ENCODE measurements at places on chromosomes 5 and 9. TPM values are rescaled to one million over a fixed set of nuclear protein-coding genes. Genes with fewer than 3 reads are reported as not detected.

Gene CCL21
- total RNA-seq: not detected

Gene WDR41
- 33.0 TPM for total RNA-seq

Gene PCDHB5
- total RNA-seq: not detected

Gene NTRK2
- total RNA-seq: 0.10 TPM

Gene SHOC1
- not detected for total RNA-seq

Gene C9orf50
- not detected for total RNA-seq

GRCh38 chr5:142609142-142609541 is 76.7 kb downstream of the FGF1 start:
- no peaks in the 10 kb centered on the region for H3K36me3 ChIP-seq
- DNase-seq: no peak
- H3K27me3 ChIP-seq: peaks cover 26% of the 10 kb centered on the region

DNA sequence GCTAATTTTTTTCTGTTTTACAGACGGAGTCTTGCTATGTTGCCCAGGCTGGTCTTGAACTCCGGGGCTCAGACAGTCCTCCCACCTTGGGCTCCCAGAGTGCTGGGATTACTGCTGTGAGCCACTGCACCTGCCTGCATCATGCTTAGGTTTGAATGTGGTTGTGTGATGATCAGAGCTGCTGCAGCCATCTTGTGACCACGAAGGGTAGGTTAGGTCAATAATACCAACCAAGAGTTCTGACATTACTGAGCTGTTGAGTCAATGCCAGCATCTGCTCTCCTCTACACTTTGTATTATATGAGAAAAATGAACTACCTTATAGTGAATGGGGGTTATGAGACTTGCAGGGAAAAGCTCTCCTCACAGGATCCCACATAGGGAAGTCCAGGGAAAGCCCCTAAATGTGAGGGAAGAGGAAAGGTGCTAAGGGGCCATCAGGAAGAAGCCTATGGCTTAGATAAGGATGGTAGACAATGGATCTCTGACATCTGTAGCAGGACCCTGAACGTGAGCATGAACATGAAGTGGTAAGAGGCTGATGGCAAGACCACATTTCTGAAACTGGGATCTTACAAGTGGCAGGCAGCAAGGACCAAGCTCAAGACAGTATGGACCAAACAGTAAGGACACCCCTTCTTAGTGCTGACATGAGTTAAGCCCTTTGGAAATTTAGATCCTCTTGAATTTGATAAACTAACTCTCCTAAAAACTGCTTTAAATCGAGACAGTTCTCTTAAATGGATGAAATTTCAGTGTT is 75.7 kb upstream of the ZNF169 start:
- peaks cover 38% of the 10 kb centered on the region for H3K36me3 ChIP-seq
- H3K27me3 ChIP-seq: no peaks in the 10 kb centered on the region
- H3K4me3 ChIP-seq: no peak overlapping the region
- H3K4me1 ChIP-seq: peaks cover 39% of the 10 kb centered on the region
- DNase-seq: no peak

DNA sequence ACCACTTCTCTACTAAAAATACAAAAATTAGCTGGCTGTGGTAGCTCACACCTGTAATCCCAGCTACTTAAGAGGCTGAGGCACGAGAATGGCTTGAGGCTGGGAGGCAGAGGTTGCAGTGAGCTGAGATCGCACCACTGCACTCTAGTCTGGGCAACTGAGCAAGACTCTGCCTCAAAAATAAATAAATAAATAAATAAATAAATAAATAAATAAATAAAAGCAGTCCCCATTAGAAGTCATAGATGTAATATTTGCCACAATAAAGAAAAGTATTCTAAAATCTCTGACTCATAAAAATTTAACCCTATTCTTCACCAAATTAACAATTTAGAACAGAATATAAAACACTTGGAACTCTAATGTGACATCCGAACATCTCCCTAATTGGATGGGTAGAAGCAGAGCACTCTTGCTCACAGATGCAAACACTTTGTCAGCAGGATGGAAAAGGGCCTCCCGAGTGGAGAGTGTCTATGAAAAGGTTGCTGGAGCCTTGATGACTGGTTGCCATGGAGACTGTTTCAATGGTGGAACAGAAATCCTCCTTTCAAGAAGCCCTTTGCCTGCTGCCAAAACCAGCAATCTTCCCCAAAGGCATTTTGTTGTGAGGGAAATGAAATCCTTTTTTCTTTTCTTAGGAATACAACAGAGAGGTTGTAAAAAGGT is 38.9 kb upstream of the TRAF1 start:
- no peaks in the 10 kb centered on the region for H3K4me1 ChIP-seq
- H3K27me3 ChIP-seq: no peaks in the 10 kb centered on the region
- DNase-seq: no peak
- H3K36me3 ChIP-seq: peaks cover 21% of the 10 kb centered on the region

DNA sequence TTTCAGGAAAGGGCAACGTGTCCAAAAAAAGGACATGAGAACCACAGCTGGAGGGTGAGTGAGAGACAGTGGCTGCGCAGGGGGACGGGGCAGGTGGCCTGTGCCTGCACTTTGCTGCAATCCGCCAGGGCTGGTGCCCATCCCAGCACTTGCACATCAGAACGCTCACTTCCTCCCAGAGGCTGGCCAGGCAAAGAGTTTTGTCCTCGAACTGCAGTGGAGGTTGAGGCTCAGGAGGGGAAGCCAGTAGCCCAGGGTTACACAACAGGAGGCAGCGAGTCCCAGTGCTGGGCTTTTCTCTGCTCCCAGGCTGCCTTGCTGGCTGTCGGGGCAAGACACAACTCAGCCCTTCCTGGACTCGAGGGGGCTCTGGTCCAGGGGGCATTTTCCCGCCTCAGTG is 33.1 kb downstream of the CRB2 start:
- H3K27ac ChIP-seq: no peak overlapping the region
- H3K27me3 ChIP-seq: no peaks in the 10 kb centered on the region
- H3K36me3 ChIP-seq: no peaks in the 10 kb centered on the region
- no peak for DNase-seq
- H3K4me3 ChIP-seq: no peak overlapping the region

GRCh38 chr5:127555826-127556225 is 38.4 kb downstream of the PRRC1 start:
- DNase-seq: no peak
- no peak overlapping the region for H3K27ac ChIP-seq
- H3K27me3 ChIP-seq: no peaks in the 10 kb centered on the region
- H3K4me3 ChIP-seq: no peak overlapping the region
- H3K36me3 ChIP-seq: peaks cover 31% of the 10 kb centered on the region

GRCh38 chr5:160398806-160399205 is 1.0 kb downstream of the FAM200C start:
- no peak overlapping the region for H3K27ac ChIP-seq
- H3K36me3 ChIP-seq: peaks cover 29% of the 10 kb centered on the region
- no peak for DNase-seq

DNA sequence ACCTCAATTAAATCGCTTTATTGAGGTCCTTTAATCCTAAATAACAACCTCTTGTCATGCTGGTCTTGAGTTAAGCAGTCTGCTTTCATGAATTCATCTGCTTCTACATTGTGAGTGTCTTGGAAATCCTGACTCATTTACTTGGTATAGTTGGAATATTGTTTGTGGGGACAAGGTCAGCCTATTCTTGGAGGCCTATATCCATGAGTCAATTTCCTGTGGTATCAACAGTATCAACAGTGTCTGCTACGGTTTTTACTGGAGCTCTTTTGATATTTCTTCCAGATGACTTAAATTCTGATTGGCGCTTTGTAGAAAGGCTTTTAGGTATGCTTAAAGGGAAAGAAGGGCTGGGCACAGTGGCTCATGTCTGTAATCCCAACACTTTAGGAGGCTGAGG is 71.2 kb upstream of the PARP8 start:
- H3K4me3 ChIP-seq: no peak overlapping the region
- no peaks in the 10 kb centered on the region for H3K36me3 ChIP-seq
- DNase-seq: no peak
- no peaks in the 10 kb centered on the region for H3K27me3 ChIP-seq
- H3K27ac ChIP-seq: no peak overlapping the region

DNA sequence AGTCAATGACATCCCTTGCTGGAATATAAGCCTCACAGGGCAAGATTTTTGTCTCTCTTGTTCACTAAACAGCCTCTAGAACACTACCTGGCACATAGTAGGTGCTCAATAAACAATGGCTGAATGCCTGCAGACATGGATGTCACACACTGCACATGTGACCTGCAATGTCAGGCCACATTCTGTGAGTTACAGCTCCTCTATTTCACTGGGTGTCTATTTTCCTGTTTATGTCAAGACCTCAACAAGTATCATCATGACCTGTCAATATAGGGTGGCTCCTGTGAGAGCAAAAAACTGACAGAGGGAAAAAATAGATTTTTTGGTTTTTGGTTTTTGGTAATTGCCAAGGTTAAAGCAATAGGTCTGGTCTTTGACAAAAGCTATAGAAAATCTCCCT is 144.6 kb upstream of the KLF9 start:
- no peak overlapping the region for H3K27ac ChIP-seq
- H3K4me3 ChIP-seq: no peak overlapping the region
- H3K27me3 ChIP-seq: no peaks in the 10 kb centered on the region
- H3K36me3 ChIP-seq: no peaks in the 10 kb centered on the region
- no peak for DNase-seq

DNA sequence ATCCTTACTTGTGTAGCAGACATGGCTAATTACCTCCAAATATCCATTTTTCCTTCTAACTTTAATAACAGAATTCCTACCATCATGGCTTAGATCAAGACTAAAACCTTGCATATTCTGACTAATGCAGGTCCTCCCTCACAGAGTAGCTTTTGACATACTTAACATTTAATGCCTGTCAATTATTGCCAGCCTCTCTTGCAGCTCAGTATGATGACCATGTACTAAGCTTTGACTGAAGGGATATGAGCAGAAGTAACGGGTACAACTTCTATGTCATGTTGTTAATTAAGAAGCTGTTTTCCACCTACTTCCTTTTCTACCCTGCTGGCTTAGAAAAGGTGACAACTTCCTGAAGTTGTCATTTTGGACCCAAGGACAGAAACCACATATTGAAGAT is 533.4 kb downstream of the PSAT1 start:
- H3K27ac ChIP-seq: no peak overlapping the region
- no peaks in the 10 kb centered on the region for H3K4me1 ChIP-seq
- DNase-seq: no peak
- no peak overlapping the region for H3K4me3 ChIP-seq

DNA sequence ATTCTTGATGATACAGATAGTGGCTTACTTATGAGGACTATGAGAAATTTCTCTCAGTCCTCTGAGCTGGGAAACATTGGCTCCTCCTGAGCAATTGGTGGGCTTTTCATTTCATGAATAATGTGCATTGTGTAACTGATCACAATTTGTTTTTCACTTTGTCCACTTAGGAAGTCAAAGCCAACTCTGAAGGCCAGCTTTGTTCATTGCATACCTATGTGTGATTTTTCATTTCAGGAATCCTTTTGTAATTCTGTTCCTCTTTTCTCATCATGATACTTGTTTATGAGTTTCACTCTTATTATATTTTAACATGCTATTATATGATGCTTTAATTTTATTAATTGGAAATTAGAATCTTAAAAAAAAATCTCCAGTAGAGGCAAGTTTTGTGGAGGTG is 483.0 kb downstream of the EBF1 start:
- peaks cover 5% of the 10 kb centered on the region for H3K27me3 ChIP-seq
- H3K36me3 ChIP-seq: no peaks in the 10 kb centered on the region
- DNase-seq: no peak
- no peaks in the 10 kb centered on the region for H3K4me1 ChIP-seq

DNA sequence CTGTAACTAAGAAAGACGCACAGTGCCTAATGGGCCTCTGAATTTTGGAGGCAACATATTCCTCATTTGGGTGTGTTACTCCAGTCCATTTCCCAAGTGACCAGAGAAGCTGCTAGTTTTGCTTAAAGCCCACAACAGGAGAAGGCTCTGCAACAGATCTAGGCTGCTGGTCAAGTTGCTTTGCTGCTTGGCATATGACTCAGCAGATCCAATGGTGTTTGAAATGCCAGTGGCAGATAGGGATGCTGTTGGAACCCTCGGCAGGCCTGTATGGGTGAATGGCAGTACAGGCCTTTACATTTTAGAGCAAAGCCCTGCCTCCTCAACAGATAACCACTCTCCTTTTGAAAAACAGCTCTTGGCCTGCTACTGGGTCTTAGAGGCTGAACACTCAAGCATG is 36.2 kb upstream of the ROR2 start:
- peaks cover 13% of the 10 kb centered on the region for H3K27me3 ChIP-seq
- no peak overlapping the region for H3K4me3 ChIP-seq
- H3K4me1 ChIP-seq: no peaks in the 10 kb centered on the region
- no peaks in the 10 kb centered on the region for H3K36me3 ChIP-seq
- H3K27ac ChIP-seq: no peak overlapping the region
- no peak for DNase-seq

DNA sequence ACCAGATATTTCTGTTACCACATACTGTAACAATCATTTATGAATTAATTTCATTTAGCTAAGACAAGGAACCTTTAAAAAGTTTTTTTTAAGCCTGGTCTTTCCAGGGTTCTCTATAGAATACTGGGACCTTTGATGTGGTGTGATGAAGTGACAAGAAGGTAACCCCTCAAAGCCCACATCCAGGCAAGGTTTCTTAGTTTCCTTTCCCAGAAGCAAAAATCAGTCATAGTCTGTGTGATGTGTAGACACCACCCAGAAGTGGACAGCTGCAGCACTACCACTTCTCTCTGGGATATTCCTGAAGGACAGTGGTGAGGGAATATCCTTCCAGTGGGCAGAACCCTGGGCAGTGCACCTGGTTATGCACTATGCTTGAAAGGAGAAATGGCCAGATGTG is 115.6 kb downstream of the TTC39B start:
- DNase-seq: no peak
- peaks cover 61% of the 10 kb centered on the region for H3K36me3 ChIP-seq
- no peaks in the 10 kb centered on the region for H3K27me3 ChIP-seq
- H3K4me1 ChIP-seq: no peaks in the 10 kb centered on the region

Measured in activated B cell treated with CpG ODN at 0.5 μM for 24 hours (primary cell).